ENCODE measurements at places on chromosomes 2 and 18. TPM values are rescaled to one million over a fixed set of nuclear protein-coding genes. Genes with fewer than 3 reads are reported as not detected.

DNA sequence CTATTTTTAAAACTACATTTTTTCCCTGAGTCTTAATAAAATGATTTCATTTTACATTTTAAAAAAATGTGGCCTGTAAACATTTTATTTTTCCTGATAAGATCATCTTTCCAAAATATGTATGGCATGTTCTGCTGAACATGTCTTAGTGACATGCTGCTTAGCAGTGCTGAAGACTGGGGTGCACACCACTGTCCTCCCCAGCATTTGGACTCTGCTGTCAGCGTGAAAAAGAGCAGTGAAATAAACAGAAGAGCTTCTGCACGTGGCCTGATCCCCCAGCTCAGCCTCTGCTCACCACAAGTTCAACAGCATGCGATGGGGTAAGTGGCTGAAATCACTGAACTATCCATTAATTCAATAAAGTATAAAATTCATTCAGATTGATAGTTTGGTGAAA, 81.6 kb upstream of the ZNF521 start:
- no peak for DNase-seq

DNA sequence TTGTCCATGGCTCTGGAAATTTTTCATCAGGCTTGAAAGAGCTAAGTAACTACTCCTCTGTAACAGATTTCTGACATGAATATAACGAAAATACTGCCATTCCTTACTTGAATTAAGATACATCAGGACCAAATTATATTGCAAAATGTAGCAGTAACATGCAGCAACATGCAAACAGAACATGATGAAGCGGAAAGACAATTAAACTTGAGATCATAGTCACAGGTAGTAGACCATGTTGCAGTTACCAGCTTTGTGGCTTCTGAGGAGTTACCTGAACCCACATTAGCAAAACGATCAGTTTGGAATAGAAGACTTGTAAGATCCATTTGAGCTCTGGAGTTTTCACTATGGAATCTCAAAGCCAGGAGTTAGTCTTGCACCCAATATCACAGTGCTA, 76.2 kb downstream of the MREG start:
- no peak for DNase-seq

- DNase-seq = no peak
Measured at GRCh38 chr2:171745141-171745540, 57.9 kb downstream of the DYNC1I2 start.

- no peak for DNase-seq
Measured at GRCh38 chr2:39510140-39510539, 73.1 kb upstream of the MAP4K3 start.

DNA sequence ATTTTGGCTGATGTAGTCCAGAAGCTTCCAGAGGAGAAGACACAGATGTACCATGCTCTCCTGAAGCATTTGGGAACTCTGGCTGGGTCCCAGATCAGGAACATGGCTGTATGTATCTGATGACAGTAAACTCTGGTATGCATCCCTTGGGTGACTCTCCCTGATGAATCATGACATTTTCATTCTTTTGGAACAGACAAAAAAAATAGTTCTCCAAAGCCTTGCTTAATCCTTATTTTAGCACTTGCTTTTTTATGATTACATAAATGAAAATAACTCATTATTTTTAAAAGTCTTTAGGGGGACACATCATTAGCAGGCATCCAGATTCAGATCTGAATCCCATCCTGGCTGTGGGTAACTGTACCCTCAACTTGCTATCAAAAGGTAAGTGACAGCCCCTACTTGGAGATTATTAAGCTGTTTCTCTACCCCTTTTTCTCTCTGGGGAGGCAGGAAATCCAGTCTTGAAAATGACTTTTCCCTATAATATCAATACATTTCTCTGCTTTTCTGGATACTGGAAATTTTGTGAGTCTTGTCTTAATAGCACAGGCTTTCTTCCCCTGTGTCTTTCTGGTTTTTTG, 23.3 kb downstream of the AOX1 start:
- DNase-seq = no peak

DNA sequence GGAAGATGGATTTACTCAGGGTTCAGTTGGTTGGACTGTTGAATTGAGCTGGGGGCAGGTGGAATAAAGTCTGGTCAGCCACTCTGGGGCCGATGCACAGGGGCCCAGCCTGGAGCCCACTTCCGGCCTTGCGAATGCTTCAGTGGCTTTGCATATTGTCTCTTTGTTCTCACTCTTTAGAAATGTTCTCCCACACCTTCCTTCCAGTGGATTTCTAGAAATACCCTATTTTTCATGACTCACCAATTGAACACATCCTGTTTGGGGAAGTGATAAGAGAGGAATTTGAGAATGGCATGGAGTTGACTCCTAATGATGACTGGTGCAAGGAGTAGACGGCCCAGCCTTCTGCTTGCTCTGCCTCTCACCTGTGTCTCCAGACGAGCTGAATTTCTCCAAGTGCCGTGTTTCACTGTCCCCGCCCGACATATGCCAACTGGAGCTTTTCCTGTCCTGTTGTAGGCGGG, 28.1 kb downstream of the ASAP2 start:
- DNase-seq = no peak

- no peak for DNase-seq
Measured at GRCh38 chr2:99388892-99389291, 51.7 kb downstream of the EIF5B start.

DNA sequence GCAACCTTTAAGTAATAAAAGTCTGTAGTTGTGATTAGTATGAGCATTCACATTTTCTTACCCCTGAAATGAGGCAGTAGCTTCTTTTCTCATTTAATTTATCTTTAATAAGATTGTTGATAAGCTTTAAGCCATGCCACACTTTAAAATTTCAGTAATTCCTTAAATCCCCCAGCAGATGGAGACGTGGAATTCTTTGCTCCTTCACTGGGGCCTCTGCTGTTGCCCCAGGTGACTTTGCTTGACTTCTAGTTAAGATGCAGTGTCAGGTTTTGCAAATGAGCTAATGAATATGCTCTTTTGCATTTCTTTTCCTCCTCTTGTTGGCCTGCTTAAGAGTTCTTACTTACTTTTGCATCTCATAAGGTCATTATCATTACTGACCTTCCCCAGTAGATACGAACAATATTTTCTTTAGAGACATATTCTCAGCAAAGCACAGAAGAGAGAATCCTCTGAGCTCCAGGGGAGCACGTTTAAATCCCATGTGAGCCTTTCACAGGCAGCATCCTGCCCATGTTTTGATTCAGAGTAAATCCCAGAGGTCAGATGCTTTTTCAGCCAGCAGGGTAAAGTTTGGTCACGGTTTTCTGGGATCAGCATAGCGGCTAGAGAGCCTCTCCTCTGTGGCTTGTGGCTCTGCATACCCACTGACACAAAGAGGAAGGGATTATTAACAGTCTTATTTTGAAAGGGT, 222.9 kb downstream of the PTPRM start:
- DNase-seq = peak; percentile 60

- DNase-seq = no peak
Measured at GRCh38 chr2:220227266-220227920, 600.0 kb downstream of the SLC4A3 start.

DNA sequence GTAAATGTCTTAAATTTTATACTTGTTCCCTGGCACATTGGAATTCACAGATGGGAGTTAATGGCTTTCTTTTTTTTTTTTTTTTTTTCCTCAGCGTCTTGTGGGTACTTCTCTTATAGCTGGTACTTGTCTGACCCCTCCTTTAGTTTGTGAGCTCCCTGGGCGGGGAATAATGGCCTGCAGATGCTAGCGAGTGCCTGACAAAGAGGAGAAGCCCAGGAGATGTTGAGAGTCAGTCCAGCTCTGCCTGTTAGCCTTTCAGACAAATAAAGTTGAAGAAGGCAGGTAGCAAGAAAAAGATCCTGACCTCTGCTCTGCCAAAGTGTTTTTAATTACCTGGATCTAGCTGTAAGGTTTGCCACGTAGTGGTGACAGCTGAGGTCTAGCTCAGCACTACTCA, 6.6 kb downstream of the BCL2L11 start:
- no peak for DNase-seq

DNA sequence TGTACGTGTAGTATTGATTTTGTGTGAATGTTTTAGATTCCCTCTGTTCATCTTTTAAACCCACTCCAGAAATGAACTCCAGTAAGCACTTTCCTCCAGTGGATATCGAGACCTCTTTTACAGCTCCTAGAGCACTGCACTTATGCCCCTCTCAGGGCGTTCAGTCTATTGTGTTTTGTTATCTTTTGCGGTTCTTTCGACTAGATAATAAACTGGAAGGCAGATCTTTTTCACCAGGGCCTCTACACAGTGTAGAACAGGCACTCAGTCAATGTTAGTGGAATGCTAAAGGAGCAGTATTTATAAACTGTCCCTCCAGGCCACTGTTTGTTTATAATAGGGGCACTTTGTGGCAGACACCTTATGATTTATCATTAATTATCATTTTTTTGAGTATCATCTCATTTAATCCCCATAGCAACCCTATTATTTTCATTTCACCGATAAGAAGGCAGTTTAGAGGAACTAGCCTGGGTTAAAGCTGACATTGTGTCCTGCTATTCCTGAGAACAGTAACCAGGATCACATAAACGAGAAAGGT, 742 bp upstream of the SOS1 start:
- no peak for DNase-seq

GRCh38 chr18:46273861-46274260, 169.7 kb downstream of the HAUS1 start:
- no peak for DNase-seq

DNA sequence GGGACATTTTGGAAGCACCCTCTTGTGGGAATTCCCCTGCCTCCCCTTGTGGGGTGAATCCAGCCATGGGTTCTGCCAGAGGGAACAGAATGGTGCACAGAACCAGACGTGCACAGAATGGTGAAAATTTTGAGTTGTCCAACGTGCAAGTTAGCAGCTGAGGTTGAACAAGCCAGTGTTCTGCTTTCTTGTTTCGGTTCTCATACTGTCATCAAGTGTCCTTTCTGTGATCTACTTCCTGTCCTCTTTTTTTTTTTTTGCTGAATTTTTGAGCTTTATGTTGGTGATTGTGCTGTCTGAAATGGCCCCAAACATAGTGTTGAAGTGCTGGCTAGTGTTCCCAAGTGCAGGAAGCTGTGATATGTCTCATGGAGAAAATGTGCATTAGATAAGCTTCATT, 21.5 kb upstream of the REEP1 start:
- no peak for DNase-seq

GRCh38 chr2:18290386-18290785, 270.1 kb downstream of the RDH14 start:
- no peak for DNase-seq

- DNase-seq = no peak
Measured at GRCh38 chr2:98560256-98560771, 48.0 kb downstream of the COA5 start.

DNA sequence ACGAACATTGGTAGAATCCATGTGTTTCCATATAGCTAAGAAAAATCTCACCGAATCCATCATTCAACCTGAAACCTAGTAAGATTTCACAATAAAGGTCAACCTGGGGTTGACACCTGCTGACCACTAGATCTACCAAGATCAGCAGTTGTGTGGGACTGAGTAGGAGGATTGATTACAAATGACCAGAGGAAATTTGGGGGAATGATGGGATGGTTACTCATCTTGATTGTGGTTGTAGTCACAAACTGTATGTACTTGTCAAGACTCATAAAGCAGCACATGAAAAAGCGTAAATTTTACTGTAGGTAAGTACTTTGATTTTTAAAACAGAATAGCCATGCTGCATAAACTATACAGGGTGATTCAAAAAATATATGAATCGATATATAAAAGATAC, 14.7 kb downstream of the DAPL1 start:
- no peak for DNase-seq

- DNase-seq = no peak
Measured at GRCh38 chr2:72712304-72712703, 113.5 kb downstream of the EXOC6B start.

- DNase-seq = no peak
Measured at GRCh38 chr2:145169285-145169684, 649.4 kb upstream of the ZEB2 start.

- DNase-seq = no peak
Measured at GRCh38 chr2:84701880-84702279, 179.0 kb downstream of the TRABD2A start.

Gene SNTG2
- total RNA-seq = 2.1 TPM

Gene CDH19
- total RNA-seq = not detected

Data from H7 (cell line).